GM12878 (cell line): ENCODE measurements at places on chromosomes 1 and 21. TPM values are rescaled to one million over a fixed set of nuclear protein-coding genes. Genes with fewer than 3 reads are reported as not detected.

GRCh38 chr1:182629499-182630096 lies 25.4 kb upstream of the RGS16 start:
- H3K27me3 ChIP-seq, result no peaks in the 10 kb centered on the region
- H3K4me3 ChIP-seq, result no peak overlapping the region
- H3K4me1 ChIP-seq, result peaks cover 52% of the 10 kb centered on the region
- no peak for DNase-seq
- no peaks in the 10 kb centered on the region for H3K36me3 ChIP-seq
- H3K27ac ChIP-seq, result no peak overlapping the region

The AGBL4 gene
- not detected in 2 replicates for total RNA-seq

- no peak for DNase-seq
- H3K4me1 ChIP-seq, result no peaks in the 10 kb centered on the region
- no peaks in the 10 kb centered on the region for H3K27me3 ChIP-seq
Observed at GRCh38 chr1:117301901-117302300, 65.3 kb upstream of the MAN1A2 start.

The S100A12 gene
- total RNA-seq, result not detected in 2 replicates

DNA sequence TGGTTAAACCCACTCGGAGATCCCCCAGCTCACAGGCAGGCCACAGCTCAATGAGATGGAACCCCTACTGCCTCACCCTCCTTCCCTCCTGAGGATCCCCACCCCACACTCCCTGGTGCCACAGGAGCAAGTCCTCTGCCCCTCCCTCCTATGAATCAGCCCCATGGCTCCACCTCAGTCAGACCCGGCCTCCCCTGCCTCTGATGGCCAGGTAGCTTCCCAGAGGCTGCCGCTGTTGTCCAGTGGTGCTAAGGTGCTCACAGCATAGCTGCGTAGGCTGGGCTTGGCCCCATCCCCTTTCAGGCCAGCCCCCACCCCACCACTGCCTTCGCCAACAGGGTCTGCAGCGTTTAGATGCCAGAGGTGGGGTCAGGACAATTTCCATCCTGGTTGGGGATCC lies 98.5 kb upstream of the IGSF21 start:
- no peaks in the 10 kb centered on the region for H3K36me3 ChIP-seq
- H3K4me1 ChIP-seq, result no peaks in the 10 kb centered on the region
- no peak overlapping the region for H3K27ac ChIP-seq
- no peak overlapping the region for H3K4me3 ChIP-seq

DNA sequence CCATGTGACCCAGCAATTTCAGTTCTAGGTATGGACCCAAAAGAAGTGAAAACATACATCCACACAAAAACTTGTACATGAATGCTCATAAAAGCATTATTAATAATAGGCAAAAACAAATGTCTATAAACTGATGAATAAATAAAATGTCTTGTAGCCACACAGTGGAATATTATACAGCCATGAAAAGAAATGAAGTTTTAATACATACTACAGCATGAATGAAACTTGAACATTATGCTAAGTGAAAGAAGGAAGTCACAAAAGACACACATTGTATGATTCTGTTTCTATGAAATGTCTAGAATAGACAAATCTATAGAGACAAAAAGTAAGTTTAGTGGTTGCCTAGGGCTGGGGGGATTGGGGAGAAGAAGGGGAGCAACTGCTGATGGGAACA lies 130.2 kb downstream of the CDC7 start:
- no peak for DNase-seq
- H3K4me1 ChIP-seq, result no peaks in the 10 kb centered on the region
- H3K27ac ChIP-seq, result no peak overlapping the region
- no peak overlapping the region for H3K4me3 ChIP-seq

The WNT9A gene
- total RNA-seq, result not detected in 2 replicates

The GRIK1 gene
- total RNA-seq, result not detected in 2 replicates

DNA sequence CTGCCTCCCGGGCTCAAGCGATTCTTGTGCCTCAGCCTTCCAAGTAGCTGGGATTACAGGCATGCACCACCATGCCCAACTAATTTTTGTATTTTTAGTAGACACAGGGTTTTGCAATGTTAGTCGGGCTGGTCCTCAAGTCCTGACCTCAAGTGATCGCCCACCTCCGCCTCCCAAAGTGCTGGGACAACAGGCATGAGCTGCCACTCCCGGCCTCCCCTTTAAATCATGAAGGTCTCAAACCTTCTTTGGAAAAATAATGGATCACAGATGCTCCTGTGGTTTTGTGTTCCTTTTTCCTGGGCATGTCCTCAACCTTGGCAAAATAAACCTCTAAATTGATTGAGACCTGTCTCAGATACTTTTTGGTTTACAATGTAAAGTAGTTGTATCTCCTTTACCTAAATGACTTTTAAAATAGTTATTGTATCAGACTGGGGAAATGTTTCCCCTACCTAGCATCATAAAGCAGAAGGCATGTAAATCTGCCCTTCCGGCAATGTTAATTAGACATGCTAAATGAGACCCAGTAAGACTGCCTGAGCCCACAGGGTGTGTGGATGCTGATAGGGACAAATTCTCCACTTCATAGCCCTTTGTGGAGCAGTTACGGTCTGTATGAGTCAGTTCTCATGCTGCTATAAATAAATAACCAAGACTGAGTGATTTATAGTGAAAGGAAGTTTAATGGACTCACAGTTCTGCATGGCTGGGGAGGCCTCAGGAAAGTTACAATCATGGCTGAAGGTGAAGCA lies 27.8 kb downstream of the CBR1 start:
- H3K4me1 ChIP-seq, result peaks cover 4% of the 10 kb centered on the region; the same call in 1 of the 2 replicates
- no peaks in the 10 kb centered on the region for H3K36me3 ChIP-seq
- H3K4me3 ChIP-seq, result no peak overlapping the region
- DNase-seq, result peak; percentile 55
- no peak overlapping the region for H3K27ac ChIP-seq
- H3K27me3 ChIP-seq, result no peaks in the 10 kb centered on the region

The ACTA1 gene
- total RNA-seq, result not detected in 2 replicates

The ITLN2 gene
- total RNA-seq, result not detected in 2 replicates

The PDZK1IP1 gene
- total RNA-seq, result not detected in 2 replicates

The KCNE2 gene
- total RNA-seq, result not detected in 2 replicates
